Esophagus squamous epithelium (tissue), 5 donors: ENCODE measurements at places on chromosomes 11 and 22.

GRCh38 chr22:31139866-31140716 is at the start of gene PLA2G3:
Gene PLA2G3, minus strand, starts transcription at chr22:31140508. Its CDS starts 154 bp downstream, at chr22:31140354.
- DNase-seq, result no peak

DNA sequence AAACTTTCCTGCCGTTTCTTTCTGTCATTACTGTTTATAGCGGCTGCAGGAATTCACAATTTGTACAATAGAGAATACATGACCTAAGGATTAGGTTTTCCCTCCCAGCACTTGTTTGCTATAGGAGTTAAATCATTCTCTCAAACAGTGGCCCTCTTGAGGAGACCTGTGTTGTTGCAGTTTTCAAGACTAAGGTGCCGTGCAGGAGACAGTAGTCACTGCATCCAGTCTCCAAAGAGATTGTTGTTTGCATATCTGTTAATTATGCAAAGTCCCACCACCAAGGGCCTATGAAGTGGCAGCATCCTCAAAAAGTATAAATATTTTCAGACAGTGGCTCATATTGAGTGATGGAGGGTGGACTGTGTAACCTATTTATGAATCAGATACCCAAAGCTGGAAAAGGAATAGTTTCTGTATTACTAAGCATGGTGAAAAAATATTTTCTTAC is 2.3 kb downstream of the PRSS23 start:
- no peak for DNase-seq

DNA sequence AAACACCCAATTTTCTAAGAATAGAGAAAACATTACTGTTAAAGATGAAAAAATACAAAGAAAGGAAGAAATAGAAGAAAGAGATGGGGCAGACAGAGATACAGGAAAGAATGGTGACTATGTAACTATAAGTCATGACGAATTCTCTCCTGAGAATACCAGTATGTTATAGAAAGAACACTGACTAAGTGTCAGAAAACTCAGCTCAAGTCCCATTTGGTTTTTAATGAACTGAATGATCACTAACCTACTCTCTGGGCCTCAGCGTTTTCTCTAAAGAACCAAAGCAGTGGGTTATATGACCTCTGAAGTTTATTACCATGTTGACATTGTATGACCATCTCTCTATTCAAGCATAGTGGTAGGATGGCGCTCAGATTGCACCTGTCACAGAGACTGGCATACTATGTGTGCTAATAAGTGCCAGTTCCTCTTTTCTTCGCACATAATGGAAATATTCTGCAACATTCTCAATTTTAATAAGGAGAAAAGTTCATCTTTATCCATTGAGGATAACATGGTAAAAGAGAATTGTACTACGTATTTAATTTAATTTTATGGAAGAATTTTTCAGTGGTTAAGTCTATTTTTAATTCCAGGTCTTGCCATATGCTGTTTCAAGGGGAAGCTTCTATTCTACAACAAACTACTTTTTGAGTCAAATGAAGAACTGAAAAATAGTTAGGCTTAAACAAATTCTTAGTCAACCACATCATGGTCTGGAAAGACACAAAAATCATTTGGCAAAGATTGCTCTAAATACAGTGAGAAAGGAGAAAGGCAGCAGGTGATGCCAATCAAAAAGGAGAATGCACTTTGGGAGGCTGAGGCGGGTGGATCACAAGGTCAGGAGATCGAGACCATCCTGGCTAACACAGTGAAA is 25.0 kb upstream of the EED start:
- no peak for DNase-seq

- no peak for DNase-seq
Measured at GRCh38 chr11:10398525-10398924, 56.5 kb upstream of the AMPD3 start.

- no peak for DNase-seq
Measured at GRCh38 chr11:78354408-78355308, 63.0 kb downstream of the GAB2 start.

DNA sequence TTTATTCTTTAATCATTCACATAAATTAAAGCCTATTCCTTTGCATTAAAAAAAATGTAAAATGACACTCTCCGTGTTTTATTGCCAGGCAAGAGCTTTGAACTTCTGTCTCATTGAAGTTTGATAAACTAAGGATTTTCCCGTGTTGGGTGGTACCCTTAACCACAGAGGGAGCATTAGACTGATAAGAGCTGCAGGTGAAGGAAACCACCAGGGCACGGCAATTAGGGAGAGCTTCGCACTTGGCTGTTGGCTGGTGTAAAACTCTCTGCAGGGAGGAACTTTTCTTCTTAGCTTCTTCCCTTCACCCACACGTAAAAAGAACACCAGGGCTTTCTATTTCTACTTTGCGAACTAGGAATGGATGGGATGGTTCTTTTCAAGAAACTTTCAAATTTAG is 47.0 kb downstream of the CSTPP1 start:
- no peak for DNase-seq

DNA sequence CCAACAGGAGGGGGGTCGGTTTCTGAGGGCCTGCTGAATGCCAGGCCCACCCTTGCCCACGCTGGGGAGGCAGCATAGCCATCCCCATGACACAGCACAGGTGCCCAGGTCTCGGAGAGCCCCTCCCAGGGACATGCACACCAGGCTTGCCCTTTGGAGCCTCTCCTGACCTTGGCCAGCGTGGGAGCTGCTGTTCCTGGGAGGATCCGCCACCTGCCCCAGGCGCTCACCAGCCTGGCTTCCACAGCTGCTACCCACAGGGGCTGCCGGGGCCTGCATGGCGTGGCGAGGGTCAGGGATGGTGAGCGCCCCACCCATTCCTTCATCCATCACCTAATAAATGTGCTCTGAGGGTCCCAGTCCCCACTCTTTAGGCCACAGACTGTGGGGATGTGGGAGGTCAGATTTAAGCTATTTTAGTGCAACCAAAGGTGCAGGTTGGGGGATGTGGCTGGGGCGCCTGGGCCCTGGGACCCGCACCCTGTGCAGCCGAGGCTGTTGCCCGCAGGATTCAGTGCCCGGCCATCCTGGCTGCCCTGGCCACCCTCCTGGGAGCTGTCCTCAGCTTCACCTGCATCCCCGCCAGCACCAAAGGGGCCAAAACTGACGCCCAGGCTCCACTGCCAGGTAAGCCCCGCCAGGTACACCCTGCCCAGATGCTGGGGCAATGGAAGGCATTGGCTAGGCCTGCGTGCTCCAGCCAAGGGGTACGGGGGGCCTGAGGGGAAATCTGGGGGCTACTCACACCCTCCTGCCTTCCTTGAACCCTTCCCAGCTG is 12.9 kb downstream of the PHLDA2 start:
- no peak for DNase-seq

GRCh38 chr11:95373241-95373640 is 142.2 kb upstream of the SESN3 start:
- no peak for DNase-seq

DNA sequence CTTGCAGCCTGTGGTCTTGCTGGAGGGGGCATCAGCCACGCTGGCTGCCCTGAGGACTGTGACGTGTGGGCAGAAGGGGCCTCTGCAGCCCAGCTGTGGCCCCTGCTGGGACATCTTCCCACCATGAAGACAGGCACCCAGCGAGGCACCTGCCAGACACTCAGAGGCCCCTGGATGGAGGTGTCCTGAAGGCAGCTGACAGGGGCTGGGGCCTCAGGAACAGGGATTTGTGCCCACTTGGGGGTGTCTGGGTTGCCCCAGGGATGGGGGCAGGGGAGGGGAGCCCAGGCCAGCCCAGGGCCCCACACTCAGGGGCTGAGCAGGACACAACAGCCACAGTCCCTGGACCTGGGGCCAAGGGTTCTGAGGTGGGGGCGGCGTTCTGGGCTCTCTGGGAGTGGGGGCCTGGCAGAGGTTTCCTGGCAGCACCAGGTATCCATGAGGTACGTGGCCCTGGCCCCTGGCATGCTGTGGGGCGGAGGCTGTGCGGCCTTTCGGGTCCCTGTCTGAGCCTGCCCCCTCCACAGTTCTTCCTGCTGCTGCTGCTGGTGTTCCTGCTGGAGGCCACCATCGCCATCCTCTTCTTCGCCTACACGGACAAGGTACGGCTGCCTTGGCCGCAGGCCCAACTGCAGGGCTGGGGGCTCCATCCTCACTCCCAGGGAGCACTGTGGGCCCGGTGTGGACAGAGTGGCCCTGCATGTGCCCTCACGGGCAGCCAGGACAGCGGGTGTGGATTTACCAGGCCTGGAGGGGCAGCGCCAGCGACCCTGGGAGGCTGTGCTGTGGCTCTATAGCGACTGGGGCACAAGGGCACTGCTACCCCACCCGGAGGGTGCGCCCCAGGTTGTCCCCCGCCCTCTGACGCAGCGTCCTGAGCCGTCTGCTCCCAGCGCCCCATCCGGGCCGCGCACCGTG is 21.5 kb downstream of the TSPAN4 start:
- DNase-seq, result no peak

GRCh38 chr11:46845440-46845739 is 690 bp downstream of the CKAP5 start:
- no peak for DNase-seq
